ENCODE measurements at places on chromosomes 5 and 9.

GRCh38 chr5:44336708-44337107, 52.5 kb downstream of the FGF10 start:
- no peak for DNase-seq

DNA sequence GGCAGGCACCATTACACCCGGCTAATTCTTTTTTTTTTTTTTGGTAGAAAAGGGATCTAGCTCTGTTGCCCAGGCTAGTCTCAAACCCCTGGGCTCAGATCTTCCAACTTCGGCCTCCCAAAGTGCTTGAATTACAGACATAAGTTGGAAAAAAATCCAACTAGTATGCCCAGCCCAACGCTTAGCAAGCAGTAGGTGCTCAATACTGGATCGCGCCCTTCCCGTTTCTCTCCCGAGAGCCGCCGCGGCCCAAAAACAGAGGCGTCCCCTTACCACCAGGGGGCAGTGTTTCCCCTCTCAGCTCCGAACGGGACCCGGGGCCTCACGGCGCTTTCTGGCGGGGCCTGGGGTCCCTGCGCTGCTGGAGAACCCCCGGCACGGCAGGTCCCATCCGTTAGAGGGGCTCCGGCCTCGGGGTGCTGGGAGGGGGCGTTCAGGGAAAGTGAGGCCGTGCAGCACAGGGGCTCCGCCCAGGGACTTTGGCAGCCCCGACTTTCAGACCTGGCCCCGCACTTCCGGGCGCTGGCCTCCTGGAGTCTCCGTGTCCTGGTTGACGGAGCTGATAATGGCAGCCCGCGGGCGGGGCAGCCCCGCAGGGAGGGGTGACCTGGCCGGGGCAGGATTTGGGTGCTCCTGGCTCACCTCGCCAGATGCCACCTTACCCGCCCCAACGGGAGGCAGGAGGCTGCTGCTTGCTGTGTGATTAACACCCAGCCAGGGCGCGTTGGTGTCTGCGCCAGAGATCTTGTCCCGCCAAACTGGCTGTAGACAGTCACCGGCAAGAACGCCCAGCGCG, 15.2 kb downstream of the PTGES start:
- peak; percentile 64 for DNase-seq

GRCh38 chr5:132372127-132372526, 2.6 kb downstream of the SLC22A5 start:
- no peak for DNase-seq

- no peak for DNase-seq
These were observed 3.8 kb downstream of the NUDCD2 start for GRCh38 chr5:163456029-163456589.

DNA sequence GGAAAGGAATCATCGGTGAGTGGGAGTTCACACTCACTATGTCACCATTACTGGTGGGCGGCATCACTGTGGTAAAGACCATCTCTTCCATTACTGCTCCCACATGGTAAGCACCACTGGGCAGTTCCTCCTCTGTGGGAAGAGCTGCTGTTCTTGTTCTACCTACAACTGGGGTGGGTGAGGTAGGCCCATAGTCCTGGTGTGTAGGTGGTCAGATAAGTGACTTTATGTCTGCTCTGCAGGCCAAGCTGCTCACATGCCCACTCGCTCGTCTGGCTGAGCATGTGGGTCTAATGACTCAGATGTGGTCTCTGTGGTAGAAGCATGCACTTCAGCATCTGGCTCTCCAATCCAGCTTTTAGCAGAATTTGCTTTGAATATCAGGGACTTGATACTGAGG, 82.9 kb downstream of the TMEM215 start:
- DNase-seq, result no peak

DNA sequence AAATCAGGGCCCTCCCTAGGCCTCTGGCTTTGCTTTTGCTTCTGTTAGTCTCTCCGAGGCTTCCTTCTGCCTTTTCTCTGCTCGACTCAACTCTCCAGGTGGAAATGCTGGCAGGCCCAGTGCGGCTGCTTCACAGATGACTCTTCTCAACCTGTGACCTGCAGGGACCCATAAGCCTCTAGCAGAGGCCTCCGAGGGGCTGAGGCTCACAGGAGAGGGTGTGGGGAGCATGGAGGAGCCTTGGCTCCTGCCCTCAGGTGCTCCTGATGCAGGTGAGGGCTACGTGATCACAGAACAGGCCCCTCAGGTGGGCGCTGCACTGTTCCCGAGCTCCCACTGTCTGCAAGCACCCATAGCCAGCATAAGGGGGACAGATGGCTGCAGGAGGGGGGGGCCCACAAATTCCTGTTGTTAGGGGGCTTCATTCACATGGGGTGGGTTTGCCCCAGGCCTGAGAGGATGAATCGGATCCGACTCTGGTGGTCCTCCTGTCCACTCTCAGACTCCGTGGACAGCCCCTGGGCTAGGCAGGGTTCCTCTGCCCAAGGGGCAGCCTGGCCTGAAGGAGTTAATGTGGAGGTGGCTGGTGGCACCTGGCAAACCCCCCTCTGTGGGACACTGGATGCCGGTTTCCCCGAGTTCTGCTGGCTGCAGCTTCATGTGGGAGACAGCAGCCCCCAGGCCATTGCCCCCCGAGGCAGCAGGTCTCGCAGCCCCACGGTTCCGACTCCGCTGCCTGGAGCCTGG, 10.9 kb upstream of the FCN2 start:
- DNase-seq, result no peak

- no peak for DNase-seq
These were observed 13.7 kb downstream of the EHMT1 start for GRCh38 chr9:137632230-137633161.

GRCh38 chr9:116372081-116372673, 218.6 kb downstream of the PAPPA start:
- DNase-seq, result no peak

DNA sequence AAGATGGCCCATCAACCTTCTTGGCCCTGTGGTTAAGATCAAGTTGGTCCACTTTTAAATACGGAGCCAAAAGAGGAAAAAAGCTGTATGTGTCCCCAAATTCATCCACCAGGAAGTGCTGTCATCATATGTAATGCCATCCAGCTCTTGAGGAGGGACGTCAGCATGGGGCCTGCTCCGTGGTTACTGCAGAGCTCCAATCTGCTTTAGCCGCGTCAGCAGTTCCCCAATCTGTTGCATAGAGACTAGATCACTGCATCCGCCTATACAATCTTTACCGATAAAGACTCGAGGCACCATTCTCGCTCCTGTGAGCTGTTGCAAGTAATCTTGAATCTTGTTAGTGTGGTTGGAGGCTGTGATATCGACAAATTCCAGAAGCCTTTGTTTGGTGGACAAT, 65.7 kb downstream of the GABRA6 start:
- DNase-seq, result no peak

DNA sequence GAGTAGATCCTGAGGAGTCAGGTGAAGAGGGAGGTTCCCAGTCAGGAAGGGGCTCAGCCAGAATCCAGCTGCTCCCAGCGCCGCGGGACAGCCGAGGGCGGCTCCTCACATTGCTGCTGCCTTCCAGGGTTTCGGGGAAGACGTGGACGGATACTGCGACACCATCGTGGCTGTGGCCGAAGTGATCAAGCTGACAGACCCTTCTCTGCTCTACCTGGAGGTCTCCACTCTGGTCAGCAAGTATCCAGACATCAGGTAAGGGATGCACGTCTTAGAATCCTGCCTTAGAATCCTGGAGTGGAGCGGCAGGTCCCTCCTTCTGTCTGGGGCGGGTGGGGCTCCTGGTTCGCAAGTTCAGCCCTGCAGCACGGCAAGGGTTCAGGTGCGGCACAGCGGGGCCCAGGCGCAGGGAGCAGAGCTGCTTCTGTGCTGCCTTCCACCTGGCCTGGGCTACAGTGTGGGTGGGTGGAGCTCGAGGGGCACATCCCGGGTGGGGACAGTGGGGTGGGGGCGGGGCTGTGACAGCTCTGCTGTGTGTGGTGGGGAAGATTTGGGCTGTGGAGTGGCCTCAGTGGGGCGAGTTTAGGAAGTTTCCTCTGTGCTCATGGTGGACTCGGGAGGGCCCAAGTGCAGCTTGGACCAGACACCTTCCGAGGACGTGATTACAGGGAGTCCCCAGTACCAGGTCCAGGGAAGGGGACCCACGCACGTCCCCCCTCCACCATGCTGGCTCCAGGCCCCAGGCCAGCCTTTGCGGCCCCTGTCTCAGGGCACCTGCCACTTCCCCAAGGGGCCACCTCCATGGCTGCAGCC, 22.8 kb downstream of the EXOC3 start:
- no peak for DNase-seq

GRCh38 chr9:25310961-25311360, 367.3 kb downstream of the TUSC1 start:
- no peak for DNase-seq

- DNase-seq, result no peak
These were observed 249.9 kb downstream of the MARCHF11 start for GRCh38 chr5:15929611-15930263.

GRCh38 chr5:169826618-169827017, 153.7 kb downstream of the INSYN2B start:
- no peak for DNase-seq

GRCh38 chr5:106241409-106241808, 1429.3 kb downstream of the EFNA5 start:
- no peak for DNase-seq

DNA sequence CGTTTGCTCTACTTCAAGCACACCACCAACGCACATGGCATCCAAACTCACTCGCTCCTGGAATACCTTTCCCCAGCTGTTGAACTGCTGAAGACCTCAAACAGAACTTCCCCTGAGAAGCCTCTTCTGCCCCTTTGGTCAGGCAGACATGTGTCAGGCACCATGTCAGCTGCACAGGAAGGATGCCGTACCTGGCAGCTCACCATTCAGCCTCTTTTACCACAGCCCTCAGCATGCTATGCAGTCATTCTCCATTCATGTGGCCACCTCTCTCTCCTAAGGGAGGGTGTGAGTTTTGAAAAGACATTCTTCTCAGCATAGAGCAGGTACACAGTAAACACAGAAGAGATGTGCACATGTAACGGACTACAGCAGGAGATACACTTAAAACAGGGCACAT, 14.2 kb downstream of the IL4 start:
- DNase-seq, result no peak

DNA sequence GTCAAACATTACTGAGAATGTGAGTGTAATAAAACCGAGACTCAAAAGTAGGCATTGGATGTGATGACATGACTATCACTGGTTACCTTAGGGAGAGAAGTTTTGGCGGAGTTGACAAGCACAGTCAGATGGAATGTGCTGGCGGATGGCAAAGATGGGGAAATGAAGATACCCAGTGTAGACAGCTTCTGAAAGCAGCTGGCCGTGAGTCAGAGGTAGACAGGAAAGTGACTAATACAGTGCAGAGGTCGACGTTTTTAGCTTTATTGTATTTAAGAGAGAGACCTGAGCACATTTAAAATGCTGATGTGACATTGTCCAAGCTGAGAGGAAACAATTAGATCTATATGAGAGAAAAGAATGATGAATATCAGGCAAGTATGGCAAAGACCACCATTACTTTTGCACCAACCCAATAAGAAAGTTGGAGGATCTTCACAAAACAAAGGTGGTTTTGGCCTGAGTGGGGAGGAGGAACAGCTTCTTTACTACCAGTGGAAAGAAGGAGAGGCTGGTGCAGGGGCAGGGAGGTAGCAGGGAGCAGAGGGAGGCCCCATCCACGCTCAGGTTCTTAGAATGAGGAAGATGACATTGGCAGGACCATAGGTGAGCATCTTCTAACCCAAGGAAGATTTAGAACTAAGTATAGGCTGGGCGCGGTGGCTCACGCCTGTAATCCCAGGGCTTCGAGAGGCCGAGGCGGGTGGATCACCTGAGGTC, 36.7 kb upstream of the KCNIP1 start:
- DNase-seq, result no peak

GRCh38 chr9:134356496-134357470, 30.5 kb downstream of the RXRA start:
- DNase-seq, result peak; percentile 74

GRCh38 chr5:39226100-39226451, 6.7 kb upstream of the FYB1 start:
- no peak for DNase-seq

DNA sequence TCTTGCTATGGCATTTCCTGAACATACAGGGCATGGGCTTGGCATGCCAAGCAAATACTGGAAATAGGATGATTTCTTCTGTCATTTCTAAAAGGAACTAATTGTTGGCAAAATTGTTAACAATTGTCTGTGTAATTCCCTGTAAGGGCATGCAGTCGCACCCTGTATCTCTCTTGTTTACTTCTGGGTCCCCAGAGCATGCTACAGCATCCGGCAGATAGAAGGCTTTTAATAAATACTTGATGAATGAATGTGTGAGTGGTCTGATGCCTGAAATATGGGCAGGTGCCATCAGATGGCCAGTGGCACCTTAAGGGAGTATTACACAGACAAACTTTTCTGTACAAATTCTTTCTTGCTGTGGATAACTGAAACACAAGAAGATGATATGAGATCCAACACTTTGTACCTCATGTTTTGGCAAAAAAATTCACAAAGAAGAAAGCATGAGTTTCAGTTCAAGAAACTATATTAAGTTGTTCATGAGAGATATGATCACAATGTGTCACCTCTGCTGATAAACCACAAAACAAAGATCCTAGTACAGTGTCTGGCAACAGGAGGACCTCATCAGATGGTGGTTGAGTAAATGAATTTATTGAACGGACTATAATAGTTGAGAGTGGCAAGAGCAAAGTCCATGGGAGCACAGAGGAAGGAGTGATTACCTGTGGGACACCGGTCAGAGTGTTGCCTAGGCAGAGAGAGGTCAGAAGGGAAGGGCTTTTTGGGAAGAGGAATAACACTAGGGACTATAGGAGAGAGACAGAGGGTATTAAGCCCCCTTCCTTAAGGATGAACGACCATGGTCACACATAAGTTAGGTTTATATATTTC, 194.2 kb downstream of the ATP10B start:
- no peak for DNase-seq

GRCh38 chr9:18746631-18747030, 272.7 kb downstream of the ADAMTSL1 start:
- no peak for DNase-seq

GRCh38 chr9:18610956-18611355, 137.0 kb downstream of the ADAMTSL1 start:
- no peak for DNase-seq

DNA sequence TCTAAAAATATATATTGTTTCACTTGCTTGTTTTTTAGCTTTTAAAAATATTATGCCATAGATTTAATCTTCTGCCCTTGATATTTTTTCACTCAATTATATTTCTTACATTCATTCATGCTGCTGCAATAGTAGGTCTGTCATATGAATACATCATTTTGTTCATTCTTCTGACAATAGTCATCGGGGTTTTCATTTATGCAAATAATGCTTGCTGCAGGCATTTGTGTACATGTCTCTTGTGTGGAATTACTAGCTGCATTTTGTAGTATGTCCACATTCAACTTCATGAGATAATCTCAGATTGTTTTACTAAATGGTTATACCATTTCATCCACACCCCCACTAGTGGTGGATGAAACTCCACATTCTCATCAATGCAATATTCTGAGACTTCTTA, 5.3 kb upstream of the PLPP1 start:
- DNase-seq, result no peak

DNA sequence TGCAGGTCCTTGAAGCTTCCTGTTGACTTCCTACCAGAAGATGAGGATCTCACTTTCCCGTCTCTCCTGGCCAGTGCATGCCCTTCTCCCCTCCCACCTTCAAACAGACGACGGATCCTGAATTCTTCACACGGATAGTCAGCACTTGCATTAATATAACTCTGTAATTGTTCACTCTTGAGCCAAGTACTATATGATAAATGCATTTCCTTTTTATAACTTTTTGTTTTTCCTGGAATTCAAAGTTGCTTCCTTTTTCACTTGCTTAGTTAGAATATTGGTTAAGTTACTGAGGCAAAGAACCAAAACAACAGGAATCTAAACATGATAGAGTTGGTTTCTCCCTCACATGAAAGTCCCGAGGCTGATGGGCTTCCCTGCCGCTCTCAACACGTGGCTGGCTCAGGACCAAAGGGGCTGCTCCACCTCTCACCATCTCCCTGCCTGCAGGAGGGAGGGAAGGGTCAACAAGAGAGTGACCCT, 20.2 kb upstream of the EGFL7 start:
- no peak for DNase-seq

- DNase-seq, result no peak
These were observed 128.5 kb upstream of the VLDLR start for GRCh38 chr9:2493109-2493508.
